ENCODE measurements at places on chromosomes 6 and 20.

GRCh38 chr20:1392443-1392692, 486 bp downstream of the FKBP1A start:
- no peak for DNase-seq

- no peak for DNase-seq
Measured at GRCh38 chr6:73656531-73657145, 2.8 kb upstream of the SLC17A5 start.

DNA sequence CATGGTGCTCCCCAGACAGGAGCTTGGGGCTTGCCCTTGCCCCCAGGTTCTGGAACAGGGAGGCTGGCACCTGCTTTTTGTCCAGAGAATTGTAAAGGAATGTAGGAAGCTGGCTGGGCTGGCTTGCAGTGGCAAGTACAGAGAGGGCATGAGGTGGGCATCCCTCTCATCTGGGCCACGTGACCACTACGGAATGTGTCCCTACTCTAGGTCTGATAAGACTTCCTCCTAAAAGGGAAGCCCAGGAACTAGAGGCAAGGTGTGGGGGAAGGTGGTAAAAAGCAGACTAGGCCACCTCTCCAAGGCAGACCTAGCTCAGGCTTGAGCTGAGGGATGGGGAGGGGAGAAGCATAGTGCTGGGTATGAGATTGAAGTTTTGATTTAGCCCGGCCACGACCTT, 38.8 kb downstream of the UNC5CL start:
- DNase-seq, result no peak

DNA sequence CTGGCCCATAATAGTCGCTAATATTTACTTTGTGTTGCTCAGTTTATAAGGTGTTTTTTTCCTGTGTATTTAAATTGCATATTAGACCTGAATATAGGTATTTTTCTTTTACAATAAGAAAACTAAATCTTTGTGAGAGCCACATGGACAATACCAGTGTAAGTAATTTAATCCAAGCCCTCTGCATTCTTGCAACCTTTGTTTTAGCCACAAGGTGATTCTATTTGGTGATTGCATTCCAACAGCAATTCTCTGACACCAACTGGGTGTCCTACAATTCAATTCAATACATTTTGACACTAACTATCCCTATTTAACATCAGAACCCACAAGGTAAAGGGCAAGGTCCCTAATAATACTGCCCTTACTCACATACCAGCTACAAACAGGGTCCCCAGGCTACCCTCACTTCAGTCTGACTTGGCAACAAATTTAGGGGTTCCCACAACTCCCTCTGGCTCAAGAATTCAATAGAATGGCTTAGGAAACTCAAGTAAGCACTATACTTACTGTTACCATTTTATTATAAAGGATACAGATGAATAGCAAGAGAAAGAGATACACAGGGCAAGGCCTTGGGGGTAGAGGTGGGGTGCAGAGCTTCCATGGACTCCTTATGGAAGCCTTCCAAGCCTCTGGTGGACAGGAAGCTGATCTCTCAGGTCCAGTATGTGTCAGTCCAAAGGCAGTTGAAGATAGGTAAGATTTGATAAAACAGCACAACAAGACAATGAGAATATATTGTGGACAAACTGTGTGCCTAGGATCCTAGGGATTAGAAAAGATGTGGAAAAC, 169.3 kb downstream of the CD83 start:
- no peak for DNase-seq

GRCh38 chr20:43352996-43353395, 104.7 kb upstream of the SRSF6 start:
- DNase-seq, result no peak

DNA sequence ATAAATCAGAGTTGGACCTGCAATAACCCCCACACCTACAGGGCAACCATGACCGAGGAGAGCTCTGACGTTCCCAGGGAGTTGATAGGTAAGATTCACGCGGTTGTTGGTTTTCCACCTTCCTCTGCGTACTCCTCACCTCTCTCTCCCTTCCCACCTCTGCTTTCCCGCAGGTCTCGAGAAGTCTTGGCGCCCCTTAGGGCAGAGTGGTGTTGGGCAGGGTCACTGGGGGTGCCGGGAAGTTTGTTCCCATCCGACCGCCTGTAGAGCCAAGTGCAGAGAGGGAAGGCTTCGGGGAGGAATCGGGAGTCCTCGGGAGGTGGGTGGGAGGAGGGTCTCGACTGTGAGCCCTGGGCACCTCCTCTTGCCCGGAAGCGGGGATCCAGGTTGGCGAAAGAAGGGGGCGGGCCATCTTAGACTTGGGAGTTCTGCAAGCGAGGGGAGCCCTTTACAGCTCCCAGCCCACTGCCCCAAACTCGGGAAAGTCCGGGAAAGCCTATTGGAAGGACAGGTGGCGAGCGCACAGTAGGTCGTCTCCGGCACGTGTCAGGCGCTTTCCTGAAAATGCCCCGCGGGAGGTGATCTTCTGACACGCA, 672 bp downstream of the CARMIL1 start:
- DNase-seq, result peak; percentile 85

DNA sequence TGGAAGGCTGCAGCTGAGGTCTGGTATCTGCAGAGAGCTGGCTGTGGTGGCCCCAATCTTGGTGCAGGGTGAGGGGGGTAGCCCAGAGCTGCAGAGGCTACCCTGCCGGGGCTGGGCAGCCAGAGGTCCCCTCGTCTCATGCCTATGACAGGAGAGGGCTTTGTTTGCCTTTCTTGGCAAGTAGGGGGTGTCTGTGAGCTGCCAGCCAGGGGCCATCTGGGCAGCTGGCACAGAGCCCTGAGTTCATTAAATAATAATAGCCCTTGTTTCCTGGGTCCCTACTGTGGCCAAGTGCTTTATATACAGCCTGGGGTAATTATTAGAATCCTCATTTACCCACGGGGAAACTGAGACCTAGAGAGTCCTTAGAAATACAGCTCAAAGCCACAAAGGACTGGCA, 66.6 kb downstream of the EZR start:
- DNase-seq, result peak; percentile 95

- no peak for DNase-seq
Measured at GRCh38 chr6:2351807-2352431, 106.5 kb upstream of the GMDS start.

GRCh38 chr6:69917834-69918233, 51.5 kb downstream of the COL19A1 start:
- no peak for DNase-seq

- DNase-seq, result no peak
Measured at GRCh38 chr6:158059108-158059507, 77.4 kb downstream of the SYNJ2 start.

- DNase-seq, result no peak
Measured at GRCh38 chr20:58235010-58235409, 6.6 kb upstream of the ANKRD60 start.

GRCh38 chr6:166950443-166950821, 5.9 kb downstream of the RNASET2 start:
- DNase-seq, result no peak

DNA sequence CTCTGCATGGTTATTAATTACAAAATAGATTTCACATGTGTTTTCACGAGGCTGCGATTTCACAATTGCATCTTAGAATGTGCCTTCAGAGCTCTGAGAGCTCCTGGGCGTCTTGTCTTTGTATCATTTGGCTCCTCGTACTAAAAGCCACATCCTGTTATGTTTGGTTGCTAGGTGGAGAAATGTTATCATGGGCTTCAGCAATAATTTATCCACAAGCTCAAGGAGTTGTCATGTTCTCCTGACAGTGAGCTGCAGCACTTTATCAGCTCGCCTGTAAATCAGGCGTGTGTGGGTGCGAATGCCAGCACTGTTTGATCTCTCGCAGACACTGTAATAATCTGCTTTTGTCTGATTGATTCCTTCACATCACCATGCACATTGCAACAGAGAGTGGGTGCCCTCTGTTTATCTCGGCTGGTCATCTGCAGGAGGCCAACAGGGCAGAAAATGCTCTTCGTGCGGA, 218.6 kb upstream of the ZFP64 start:
- no peak for DNase-seq

GRCh38 chr20:36173451-36173933, 19.0 kb downstream of the EPB41L1 start:
- DNase-seq, result peak; percentile 84

DNA sequence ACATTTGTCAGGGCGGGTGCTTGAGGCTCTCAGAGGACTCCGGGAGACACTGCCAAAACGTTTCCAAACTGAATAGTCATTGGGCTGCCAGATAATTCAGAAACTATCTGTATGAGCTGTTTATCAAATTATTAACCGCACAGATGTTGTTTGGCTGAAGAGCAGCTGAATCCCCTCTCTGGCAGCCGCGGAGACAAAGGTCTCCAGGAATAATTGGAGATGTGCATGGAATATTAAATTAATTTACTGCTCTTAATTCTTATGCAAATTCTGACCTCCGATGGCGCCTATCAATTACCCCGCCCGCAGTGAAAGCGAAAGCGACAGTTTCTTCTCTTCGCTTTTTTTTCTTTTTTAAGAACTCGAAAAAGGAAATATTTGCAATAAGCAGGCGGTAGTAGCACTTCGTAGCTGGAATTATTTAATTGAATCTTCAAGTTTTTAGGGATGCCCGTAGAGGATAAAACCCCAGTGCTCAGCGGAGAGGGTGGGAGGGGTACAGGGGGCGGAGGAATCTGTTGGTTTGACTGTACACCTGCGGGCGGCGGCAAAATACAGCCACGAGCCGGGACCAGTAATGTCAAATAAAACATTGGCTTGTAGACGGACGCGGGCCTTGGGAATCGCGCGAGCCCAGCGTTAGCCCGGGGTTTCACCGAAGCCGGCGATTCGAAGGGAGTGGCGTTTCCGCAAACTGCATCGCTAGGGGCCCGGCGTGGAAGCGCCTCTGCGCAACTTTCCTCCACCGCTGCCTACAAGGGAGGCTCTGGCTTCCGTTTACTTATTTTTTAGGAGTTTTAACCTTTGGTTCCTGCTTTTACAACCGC, 6.2 kb downstream of the LINC00237 start:
- peak; percentile 81 for DNase-seq

DNA sequence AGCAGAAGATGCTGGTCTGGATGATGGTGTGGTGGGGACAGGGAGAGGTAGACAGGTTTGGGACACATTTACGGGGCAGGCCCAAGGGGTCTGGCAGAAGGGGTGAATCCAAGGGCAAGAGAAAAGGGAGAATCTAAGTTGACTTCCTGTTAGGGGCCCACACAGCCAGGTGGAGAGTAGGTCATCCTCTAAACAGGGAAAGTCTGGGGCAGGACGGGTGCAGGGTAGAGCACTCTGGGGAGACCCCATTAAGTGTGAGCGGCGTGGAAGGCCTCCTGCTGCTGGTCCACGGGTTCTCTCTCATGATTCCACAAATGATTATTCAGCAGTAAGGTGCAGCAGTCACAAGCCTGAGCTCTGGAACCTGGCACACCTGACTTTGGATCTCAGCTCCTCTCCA, 2.7 kb downstream of the SRXN1 start:
- no peak for DNase-seq

DNA sequence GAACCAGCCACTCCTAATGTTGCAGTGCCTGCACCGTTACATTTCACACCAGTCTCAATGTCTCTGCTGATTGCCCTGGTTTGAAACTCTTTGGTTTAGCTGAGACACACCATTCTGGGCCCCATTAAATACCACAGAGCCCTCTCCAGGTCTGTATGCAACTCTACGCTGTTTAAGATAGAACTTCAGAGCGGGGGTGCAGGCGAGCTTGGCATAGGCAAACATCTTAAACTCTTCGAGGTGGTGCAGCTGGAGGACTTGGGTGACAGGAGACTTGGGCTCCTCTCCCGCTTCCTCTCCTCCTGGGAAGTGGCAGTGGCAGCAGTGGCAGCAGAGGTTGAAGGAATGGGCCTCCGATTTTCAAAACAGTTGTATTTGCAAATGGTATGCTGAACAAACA, 18.5 kb upstream of the SSR1 start:
- DNase-seq, result no peak

DNA sequence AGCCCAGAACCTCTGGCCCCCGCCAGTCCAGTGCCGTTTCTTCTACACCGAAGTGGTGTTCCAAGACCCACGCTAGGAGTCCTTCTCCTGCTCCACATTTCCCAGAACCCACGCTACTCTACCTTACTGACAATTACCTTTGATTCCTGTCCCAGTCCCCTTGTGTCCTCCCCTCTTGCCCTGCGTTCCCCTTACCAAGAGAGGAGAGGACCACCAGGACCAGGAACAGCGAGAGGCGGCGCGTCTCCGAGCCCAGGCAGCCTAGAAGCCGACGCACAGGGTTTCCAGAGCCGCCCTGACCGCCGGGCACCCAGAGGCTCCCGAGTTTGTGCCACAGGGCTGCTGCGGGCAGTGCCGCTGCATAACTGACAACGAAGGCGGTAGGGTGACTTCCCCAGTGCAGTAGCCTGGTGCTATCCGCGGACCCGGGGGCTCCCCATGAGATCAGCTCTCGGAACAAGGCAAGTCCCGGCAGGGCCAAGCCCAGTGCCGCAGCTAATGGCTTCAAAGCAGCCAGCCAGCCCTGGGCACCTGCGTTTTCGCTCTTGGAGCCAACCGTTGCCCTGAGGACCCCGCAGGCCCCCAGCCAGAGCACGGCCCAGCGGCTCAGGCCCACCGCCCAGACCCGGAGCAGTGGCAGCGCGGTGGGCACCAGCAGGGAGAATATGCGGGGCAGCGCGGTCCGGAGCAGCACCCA, 512 bp downstream of the TAP1 start:
- peak; percentile 38 for DNase-seq

Data from NCI-H69 (cell line).